ENCODE measurements at places on chromosomes 5 and 9. TPM values are rescaled to one million over a fixed set of nuclear protein-coding genes. Genes with fewer than 3 reads are reported as not detected.

PCDHB9 gene
- 2.3 TPM for total RNA-seq

DNA sequence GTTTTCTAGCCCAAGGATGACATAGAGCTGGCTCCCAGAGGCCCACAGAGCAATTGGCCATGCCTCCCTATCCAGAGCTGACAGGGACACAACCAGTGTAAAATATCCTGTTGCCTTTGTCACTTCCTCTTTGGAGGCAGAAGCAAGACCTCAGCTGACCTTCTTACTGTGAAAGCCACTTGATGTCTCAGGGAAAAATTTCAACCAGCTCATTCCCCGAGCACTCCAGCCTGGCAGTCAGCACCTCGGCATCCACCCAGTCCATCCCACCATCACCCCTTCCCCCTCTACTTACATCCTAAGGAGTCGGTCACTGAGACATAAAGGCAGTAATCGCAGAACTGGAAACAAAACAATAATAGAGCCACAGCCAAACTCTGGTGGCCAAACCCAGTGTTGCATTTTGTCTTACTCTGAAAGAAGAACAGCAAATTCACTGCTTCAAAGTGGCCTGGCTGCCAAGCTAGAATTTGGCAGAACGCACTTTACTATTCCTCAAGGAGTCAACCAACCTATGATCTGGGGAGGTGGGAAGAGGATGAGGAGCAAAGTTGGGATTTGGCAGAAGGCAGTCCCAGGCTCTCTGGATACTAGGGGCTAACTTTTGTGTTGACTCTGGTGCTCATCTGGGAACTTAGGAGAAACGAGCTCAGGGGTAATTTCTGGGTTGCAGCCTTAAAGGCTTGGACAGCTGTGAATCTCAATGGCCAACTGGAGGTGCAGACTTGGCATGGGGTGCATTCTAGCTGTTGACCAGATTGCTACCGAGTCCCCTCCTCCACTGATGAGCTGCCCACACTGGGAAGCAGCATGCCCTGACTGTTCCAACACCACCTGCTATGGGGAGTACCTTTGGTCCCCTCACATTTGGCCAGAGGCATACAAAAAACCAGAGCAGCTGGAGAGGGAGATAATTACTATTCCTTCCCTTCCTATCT lies 13.6 kb downstream of the NIPAL4 start:
- H3K27me3 ChIP-seq: no peaks in the 10 kb centered on the region
- H3K27ac ChIP-seq: peak overlapping the region; percentile 27
- peak; percentile 73 for DNase-seq
- no peak overlapping the region for H3K4me3 ChIP-seq
- no peaks in the 10 kb centered on the region for H3K36me3 ChIP-seq
- H3K4me1 ChIP-seq: peaks cover 20% of the 10 kb centered on the region

ASS1 gene
- total RNA-seq: 235 TPM

DNA sequence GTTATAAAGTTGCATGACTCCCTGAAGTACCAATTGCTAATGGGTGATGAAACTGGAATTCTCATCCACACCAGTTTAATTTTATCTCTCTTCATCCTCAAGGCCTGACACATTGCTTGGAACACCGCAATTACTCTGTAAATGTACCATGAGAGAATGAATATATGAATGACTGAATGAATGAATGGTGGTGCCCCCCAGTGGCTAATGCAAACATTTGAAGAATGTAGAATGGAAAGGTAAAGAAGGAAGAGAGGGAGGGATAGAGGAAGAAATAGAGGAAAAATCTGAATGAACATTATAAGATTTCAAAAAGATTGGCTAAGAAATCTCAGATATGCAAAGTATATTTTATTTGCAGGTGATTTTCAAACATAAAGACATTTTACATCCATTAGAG lies 13.1 kb downstream of the PAPPA start:
- no peak overlapping the region for H3K27ac ChIP-seq
- no peaks in the 10 kb centered on the region for H3K4me1 ChIP-seq
- H3K27me3 ChIP-seq: no peaks in the 10 kb centered on the region
- H3K36me3 ChIP-seq: no peaks in the 10 kb centered on the region
- DNase-seq: no peak

DNA sequence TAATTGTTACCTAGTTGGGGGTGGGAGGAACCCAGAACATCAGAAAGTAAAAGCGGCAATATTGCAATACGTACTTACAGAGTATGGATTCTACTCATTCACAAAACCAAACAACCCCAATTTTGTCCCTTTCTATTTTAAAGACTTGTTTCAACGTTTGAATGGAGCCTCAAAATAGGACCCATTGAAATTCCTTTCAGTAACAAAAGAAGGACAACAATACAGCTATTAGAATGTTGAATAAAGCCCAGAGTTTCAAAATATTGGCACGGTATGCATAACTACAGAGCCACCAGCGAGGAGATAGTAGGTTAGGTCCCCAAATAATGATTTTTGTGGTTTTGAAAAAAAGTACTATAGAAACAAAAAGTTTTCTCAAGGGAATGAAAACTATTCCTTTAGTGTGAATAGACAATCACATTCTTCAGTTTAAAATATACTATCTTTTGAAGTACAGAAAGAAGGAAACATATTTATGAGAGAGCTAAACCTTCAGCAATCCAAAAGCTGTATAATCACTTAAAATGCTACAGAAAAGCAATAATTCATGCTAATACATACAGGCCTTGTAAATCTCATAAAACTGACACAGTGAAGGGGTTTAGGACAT lies 235.5 kb downstream of the RFX3 start:
- H3K36me3 ChIP-seq: no peaks in the 10 kb centered on the region
- H3K4me1 ChIP-seq: no peaks in the 10 kb centered on the region
- H3K27me3 ChIP-seq: no peaks in the 10 kb centered on the region
- no peak overlapping the region for H3K4me3 ChIP-seq

GRCh38 chr9:130919559-130920145 lies 19.4 kb downstream of the FIBCD1 start:
- H3K4me3 ChIP-seq: no peak overlapping the region
- no peaks in the 10 kb centered on the region for H3K4me1 ChIP-seq
- no peak for DNase-seq
- no peak overlapping the region for H3K27ac ChIP-seq
- H3K36me3 ChIP-seq: no peaks in the 10 kb centered on the region

DPYSL3 gene
- total RNA-seq: 23.7 TPM

ARID3C gene
- not detected for total RNA-seq

GRCh38 chr5:93454896-93455295 lies 126.1 kb downstream of the NR2F1-AS1 start:
- H3K27me3 ChIP-seq: no peaks in the 10 kb centered on the region
- no peak overlapping the region for H3K4me3 ChIP-seq
- no peaks in the 10 kb centered on the region for H3K4me1 ChIP-seq
- H3K36me3 ChIP-seq: no peaks in the 10 kb centered on the region
- H3K27ac ChIP-seq: no peak overlapping the region

All from thyroid gland (tissue), 4 donors.